ENCODE measurements at places on chromosomes 2 and 18.
A peak's percentile ranks its signal among the peaks of the same experiment; 100 is the strongest.

GRCh38 chr2:38106405-38107094, 30.6 kb upstream of the CYP1B1 start:
- DNase-seq = no peak

DNA sequence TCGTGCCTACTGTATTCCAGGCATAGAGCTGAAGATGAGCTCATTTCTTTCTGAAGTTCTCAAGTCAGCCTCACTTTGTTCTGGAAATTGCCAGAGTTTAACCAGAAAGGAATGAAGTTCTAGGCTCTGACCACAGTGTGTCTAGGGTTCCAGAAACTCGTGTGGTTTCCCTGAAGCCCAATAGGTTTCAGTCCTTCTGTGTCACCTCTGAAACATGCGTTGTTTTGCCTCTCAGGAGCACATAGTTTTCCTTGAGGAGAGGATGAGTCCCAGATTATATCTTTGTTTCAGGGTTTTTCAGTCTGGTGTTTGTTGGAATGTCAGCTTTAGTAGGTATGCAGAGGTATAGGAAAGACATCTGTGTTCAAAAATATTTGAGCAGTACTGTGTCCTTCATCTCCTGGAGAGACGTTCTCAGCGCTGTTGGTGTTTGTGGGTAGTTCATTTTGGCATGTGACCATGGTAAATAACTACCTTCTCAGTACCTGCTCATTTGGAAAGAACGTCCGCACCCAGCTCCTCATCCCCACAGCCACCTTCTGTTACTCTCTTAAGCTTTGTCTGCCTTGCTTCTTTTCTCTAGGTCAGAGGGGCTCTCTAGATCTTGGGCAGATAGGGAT, 56.6 kb downstream of the RALBP1 start:
- DNase-seq = no peak

GRCh38 chr2:225668606-225669266, 269.2 kb downstream of the NYAP2 start:
- DNase-seq = peak; percentile 0

DNA sequence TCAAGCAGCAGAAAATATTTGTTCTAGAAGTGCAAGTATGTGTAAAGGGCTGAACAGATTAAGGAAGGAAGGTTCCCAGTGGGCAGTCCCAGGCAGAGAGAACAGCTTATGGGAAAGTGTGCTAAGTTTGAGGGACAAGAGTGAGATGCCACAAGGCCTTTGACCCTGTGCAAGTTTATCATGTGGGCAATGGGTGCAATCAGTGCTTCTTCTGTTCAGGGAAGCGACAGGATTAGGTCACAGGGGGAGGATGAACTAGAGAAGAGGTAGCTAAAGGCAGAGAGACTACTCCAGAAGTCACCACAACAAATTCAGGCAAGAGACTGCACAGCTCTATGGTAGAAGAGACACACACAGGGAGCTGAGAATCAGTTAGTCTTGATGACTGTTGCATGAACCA, 44.3 kb downstream of the LPIN2 start:
- no peak for DNase-seq

- DNase-seq = no peak
Observed at GRCh38 chr2:108869542-108869941, 83.0 kb downstream of the CCDC138 start.

GRCh38 chr2:138432971-138433370, 68.6 kb upstream of the SPOPL start:
- DNase-seq = peak; percentile 1

GRCh38 chr2:150234787-150235446, 252.6 kb downstream of the RND3 start:
- no peak for DNase-seq

- no peak for DNase-seq
Observed at GRCh38 chr2:97348265-97348664, 235.3 kb downstream of the ANKRD36 start.

GRCh38 chr18:10792181-10792580, 266.4 kb downstream of the NAPG start:
- DNase-seq = no peak

- DNase-seq = peak; percentile 47
Observed at GRCh38 chr2:102238039-102238756, 51.4 kb downstream of the IL1RL2 start.

- DNase-seq = no peak
Observed at GRCh38 chr18:35130236-35130635, 89.0 kb downstream of the MAPRE2 start.

DNA sequence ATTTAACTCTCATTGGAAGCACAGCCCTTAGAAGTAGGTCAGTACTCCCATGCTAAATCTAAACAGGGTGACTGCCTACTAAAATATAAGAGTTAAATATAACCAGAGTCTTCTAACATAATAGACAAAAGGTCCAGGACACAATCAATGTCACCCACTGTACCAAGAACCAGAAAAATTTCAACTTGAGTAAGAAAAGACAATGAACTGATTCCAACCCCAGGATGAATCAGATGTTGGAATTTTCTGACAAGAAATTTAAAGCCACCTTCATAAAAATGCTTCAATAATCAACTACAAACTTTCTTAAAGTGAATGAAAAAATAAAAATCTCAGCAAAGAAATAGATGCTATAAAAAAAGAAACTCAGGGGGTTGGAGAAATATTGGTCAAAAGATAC, 71.3 kb upstream of the NPAS2 start:
- no peak for DNase-seq

- DNase-seq = no peak
Observed at GRCh38 chr2:168703926-168704325, 98.5 kb upstream of the NOSTRIN start.

DNA sequence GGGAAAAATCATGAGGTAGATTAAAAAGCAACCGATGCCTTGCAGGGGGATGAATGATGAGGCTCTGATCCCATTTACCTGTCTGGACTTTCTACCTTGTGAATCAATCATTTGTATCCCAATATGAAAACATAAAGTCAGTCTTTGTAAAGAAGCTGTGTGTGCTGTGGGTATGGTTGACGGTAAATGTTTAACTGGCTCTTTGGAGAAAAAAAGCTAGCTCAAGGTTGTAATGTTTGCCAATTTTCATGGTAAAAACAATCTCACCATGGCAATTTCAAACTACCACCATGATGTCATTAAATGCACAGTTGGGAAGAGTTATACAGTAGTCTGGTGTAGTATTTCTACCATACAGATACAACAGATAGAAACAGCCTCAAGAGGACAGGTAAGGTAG, 14.6 kb downstream of the TTR start:
- no peak for DNase-seq

GRCh38 chr2:191020742-191021381, 6.9 kb upstream of the STAT1 start:
- peak; percentile 50 for DNase-seq

DNA sequence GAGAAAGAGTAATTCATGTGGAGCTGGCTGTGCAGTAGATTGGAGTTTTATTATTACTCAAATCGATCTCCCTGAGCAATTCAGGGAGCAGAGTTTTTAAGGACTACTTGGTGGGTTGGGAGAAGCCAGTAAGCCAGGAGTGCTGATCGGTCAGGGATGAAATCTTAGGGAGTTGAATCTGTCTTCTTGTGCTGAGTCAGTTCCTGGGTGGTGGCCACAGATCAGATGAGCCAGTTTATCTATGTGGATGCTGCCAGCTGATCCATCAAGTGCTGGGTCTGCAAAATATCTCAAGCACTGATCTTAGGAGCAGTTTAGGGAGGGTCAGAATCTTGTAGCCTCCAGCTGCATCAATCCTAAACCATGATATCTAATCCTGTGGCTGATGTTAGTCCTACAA, 17.0 kb upstream of the UGT1A8 start:
- no peak for DNase-seq

DNA sequence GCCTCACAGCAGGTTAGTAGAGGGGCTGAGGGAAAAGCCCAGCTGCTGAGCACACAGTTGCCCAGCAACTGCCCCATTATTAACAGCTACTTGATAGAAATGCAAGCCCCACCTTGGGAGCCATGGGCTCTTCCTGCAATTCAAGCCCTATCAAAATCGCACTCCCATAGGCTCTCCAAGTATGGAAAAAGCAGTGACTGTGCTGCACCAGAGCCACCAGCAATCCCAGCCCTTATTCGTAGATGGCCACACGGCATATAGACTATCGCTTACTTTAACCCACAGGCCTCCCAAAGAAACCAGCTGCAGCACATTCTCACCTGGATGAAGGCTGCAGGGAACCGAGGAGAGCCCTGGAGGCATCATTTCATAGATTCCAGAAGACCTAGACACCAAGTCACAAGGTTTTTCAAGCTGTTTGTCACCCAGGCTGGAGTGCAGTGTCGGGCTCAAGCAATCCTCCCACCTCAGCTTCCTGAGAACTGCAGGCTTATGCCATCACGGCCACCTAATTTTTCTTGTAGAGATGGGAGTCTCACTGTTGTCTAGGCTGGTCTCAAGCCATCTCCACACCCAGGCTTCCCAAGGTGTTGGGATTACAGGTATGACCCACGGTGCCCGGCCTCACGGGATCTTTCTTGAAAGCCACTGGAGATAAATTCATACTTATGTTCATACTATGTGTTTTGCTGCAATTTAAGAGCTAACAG, 11.3 kb downstream of the NCL start:
- peak; percentile 31 for DNase-seq

GRCh38 chr2:119106301-119106897, 52.2 kb downstream of the C1QL2 start:
- DNase-seq = peak; percentile 48

DNA sequence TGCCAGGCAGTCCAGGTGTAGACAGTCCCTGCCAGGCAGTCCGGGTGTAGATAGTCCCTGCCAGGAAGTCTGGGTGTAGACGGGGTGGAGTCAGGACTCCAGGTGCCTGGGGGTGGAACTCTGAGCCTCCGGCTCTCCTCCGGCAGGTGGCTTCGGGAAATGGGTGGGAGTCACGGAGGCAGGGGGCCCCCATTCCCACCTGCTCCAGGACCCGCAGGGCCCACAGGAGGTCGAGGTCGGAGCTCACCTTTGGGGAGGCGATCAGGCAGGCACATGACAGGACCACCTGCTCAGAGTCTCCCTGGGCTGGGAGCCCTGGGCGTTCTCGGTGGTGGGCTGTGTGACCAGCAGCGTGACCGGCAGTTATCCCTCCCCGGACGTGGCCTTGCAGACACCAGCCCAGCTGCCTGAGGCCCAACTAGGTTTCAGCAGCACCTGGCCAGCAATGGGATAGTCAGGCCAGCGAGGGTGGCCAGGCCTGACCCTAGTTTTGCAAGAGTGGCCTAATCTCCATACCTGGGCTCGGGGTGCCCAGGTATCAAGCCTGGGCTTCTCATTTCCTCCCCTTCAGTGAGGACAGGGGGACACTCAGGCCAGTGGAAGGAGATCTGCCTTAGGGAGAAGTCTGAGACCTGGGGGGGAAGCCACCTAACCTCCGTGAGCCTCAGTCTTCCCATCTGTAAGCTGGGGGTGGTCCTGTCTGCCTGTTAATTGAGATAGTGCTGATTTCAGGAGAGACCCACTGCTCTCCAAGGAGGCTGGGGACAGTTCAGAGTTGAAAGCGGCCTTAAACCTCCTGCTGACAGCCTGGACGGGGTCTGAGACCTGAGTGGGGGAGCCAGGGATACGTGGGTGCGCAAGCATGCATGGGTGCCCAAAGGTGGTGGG, 13.2 kb downstream of the GPC1 start:
- DNase-seq = no peak

DNA sequence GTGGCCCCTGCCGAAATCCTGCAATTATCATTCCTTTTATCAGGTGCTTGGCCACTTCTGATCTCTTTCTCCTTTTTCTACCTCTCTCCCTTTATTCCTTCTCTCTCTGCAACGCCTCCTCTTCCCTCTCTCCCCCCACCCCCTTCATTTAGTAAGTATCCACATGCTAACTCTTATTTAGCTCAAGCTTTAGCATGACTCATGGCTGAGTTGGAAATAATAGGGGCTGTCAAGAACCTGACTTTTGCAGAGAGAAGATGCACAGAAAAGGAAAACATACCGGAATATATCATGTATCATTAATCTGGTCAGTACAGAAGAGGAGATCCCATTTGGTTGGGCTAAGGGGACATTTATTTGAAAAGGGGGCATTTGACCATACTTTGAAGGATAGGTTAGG, 33.1 kb downstream of the FAM171B start:
- DNase-seq = no peak

- no peak for DNase-seq
Observed at GRCh38 chr2:175728032-175728431, 274.0 kb downstream of the LNPK start.

DNA sequence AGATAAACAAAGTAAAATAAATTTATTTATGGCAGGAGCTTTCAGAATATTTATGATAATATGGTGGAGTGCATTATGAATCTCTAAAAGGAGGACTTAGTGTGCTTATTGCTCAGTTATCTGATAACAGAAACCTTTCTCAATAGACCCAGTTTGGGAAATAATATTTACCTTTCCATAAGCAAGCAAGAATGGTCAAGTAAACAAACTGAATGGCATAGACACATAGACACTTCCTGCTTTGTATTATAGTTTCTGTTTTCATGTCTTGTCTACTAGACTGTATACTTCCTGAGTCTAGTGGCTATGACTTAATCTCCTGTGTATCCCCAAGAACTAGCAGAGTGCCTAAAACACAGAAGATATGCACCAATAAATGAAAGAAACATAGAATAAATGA, 87.8 kb downstream of the UPP2 start:
- no peak for DNase-seq

Data from stimulated activated CD4-positive, alpha-beta T cell treated with anti-CD3 and anti-CD28 coated beads, Interleukin-2, amount 100 ng/mL, for 24 hours (primary cell).